ENCODE measurements at places on chromosomes 12 and 14.
A peak's percentile ranks its signal among the peaks of the same experiment; 100 is the strongest.

GRCh38 chr12:28987538-28988324 is 161.3 kb upstream of the FAR2 start:
- DNase-seq = no peak

DNA sequence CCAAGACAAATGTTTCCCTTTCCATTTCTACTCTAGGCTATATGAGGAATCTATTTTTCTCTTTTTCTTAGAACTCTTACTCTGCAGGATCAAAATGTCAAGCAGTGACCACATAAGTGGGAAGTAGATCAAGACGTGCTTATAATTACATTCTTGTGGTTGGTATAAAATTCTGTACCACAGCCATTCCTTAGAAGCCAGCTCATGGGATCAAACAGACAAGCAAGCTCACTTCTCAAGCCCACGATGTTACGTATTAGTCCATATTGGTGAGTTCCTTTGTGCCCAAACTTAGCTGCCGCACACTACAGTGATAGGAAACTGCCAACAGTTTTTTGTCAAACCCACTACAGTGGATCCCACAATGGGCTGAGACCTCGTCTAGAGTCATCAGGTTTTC is 53.4 kb downstream of the IFNG start:
- no peak for DNase-seq

GRCh38 chr12:100733817-100734593 is 60.6 kb upstream of the ANO4 start:
- no peak for DNase-seq

DNA sequence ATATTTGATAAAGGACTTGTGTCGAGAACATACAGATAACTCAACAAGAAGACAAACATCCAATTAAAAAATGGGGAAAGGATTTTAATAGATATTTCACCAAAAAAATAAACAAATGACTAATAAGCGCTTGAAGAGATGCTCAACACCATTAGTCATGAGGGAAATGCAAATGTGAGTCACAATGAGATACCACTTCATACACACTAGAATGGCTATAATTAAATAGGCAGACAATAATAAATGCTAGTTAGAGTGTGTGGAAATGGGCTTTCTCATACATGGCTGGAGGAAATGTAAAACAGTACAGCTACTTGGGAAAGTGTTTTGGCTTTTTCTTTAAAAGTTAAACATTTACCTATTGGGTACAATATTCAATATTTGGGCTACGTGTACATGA is 34.8 kb downstream of the DLK1 start:
- DNase-seq = no peak

DNA sequence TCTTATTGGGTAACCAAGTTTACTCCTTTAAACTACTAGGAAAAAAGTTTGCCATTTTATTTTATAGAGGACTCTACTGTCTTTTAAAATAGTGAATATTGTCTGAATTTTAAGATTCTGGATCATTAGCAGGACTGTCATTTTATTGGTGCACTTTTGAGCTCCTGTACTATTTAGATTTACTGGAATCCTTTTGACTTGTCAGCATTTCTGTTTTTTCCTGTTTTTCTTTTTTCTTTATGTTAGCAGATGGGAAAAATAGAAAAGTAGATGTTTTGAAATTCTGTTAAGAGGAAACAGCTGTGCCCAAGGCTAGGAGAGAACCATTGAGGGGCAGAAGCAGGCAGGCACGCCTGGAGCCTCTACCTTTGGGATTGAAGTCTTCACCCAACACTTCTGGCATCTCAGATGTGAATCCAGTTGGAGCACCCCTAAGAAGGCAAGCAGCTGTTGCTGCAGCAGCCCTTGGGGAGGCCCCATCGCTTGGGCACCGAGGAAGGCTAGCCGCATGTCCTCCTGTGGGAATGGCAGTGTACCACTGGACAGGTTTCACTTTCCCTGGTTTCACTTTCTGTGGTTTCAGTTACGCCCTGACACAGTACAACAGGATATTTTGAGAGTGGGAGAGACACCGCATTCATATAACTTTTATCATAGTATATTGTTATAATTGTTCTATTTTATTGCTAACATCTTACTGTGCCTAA is 11.5 kb downstream of the RIMKLB start:
- no peak for DNase-seq

GRCh38 chr14:53151523-53152183 is 1.5 kb downstream of the DDHD1 start:
- peak; percentile 47 for DNase-seq

DNA sequence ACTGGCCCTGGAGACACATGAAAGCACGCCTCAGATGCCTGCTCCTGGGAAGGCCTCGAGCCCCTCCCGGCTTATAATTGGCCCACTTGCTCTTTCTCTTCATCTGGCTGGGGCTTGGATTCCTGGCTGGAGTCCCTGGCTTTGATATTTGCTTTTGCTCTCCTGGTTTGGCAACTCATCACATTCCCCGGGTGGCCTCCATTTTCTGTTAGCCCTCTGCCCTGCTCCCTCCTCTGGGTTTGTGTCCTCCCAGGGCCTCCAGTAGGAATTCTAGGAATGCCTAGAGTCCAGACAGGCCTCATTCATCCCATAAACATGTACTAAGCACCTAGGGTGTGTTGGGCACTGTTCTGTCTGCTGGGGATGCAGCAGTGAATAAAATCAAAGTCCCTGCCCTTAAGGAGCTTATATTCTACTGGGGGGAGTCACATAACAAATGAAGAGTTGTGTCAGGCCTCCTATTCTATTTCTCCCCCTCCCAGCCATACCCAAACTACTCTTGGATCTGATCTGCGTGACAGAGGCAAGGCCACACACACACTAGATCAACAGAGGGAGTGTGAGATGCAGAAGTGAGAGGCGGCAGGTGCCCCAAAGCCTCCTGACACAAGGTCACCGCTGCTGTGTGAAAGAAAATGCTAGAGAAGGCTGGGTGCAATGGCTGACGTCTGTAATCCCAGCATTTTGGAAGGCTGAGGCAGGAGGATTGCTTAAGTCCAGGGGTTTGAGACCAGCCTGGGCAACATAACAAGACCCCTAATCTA is 21.3 kb upstream of the TSPAN9 start:
- DNase-seq = no peak

- no peak for DNase-seq
Measured at GRCh38 chr12:50187084-50187900, 20.1 kb upstream of the CERS5 start.

DNA sequence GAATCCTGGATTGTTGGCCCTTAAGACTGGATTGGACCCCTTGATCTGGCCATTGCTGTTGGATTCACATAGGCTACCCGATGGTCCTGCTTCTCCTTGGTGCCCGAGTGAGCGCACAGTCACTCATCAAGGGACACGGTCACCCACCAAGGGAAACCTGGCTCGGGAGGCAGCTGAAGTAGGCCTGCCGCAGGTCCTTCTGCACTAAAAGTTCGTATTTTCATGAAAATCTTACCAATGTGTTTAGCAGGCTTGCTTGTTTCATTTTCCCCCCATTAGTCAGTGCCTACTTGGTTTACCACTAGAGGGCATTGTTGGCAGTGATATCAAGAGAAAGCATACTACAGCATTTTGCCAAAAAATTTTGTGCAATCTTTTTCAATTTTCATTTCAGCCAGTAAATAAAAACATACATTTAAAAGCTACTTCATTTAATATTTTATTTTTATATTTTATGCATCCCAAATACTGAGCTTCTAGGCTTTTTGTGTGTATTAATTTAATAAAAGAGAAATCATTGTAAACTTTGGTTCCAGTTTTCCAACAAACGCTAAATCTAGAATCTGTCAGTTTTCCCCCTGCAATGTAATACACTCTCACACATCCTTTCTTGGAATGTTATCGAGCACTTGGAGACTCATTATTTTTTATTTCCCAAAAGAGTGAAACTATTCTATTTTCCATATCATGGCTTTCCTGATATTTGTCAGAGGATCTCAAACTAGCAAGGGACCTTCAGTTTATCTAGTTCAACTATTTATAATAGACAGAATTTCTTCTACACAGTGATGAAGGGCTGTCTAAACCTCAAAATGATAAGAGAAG is 116.7 kb downstream of the LMNTD1 start:
- peak; percentile 23 for DNase-seq

DNA sequence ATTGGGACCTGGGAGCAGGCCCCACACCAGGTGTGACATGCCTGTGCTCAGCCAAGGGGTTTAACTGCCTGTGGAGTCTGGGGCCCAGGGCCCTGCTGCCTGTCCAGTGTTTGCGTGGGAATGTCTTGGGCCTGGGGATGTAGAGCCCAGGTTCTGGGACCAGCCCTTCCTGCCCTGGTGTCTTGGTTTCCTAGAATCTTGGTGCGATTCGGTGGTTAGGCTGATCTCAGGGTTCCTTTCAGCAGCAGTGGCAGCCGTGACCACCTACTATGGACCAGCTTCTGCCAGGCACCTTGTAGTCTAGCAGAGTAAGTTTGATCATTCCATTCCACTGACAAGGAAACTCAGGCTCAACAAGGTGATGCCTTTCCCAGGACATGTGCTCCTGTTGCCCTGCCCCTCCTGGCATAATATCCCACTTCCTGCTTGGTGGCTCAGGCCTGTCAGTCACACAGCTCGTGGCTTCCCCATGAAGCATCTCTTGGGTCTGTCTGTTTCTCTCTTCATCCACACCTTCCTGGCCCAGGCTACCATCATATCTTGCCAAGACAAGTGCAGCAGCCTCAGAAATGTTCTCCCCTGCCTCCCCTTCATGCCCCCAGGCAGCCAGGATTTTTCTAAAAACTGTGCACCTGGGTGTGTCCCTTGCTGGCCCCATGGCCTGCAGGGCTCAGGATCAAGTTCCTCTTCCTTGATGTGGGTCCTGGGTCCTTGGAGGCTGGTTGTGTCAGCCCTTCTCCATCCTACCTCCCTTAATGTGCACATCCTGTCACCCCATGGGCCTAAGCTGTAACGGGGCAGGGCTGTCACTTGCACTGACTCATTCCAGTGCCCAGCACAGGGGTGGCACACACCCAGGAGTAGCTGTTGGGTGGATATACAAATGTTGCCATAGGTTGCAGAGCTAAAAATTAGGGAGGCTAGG is 101.6 kb downstream of the SLC25A47 start:
- no peak for DNase-seq

GRCh38 chr12:116863275-116863767 is 17.9 kb downstream of the HRK start:
- no peak for DNase-seq

Data from activated T-cell treated with anti-CD3 and anti-CD28 coated beads, Interleukin-2, amount 50 U/mL, for 1 hour (primary cell).